ENCODE measurements at places on chromosomes 12 and 14. TPM values are rescaled to one million over a fixed set of nuclear protein-coding genes. Genes with fewer than 3 reads are reported as not detected.

- DNase-seq: no peak
- peak overlapping the region; percentile 96 for H3K4me3 ChIP-seq
- H3K36me3 ChIP-seq: no peaks in the 10 kb centered on the region
- H3K4me1 ChIP-seq: peaks cover 8% of the 10 kb centered on the region
- H3K27me3 ChIP-seq: no peaks in the 10 kb centered on the region
Observed at GRCh38 chr12:103966736-103967135, 1.1 kb downstream of the TDG start.

DNA sequence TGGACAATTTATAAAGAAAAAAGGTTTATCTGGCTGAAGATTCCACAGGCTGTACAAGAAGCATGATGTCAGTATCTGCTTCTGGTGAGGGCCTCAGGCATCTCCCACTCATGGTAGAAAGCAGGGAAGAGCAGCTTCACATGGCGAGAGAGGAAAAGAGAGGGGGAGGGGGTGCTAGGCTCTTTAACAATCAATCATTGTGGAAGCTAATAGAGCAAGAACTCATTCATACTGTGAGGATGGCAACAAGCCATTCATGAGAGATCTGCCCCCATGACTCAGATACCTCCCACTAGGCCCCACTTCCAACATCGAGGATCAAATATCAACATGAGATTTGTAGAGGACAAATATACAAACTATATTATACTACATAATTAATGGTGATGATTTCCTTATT, 361.9 kb upstream of the FAR2 start:
- no peak overlapping the region for H3K4me3 ChIP-seq
- no peak overlapping the region for H3K27ac ChIP-seq
- no peaks in the 10 kb centered on the region for H3K4me1 ChIP-seq
- no peak for DNase-seq
- no peaks in the 10 kb centered on the region for H3K27me3 ChIP-seq

The TAS2R7 gene
- not detected for total RNA-seq

The SYNDIG1L gene
- total RNA-seq: 0.39 TPM

The SMARCC2 gene
- 84.3 TPM for total RNA-seq

The TSHR gene
- 0.24 TPM for total RNA-seq

DNA sequence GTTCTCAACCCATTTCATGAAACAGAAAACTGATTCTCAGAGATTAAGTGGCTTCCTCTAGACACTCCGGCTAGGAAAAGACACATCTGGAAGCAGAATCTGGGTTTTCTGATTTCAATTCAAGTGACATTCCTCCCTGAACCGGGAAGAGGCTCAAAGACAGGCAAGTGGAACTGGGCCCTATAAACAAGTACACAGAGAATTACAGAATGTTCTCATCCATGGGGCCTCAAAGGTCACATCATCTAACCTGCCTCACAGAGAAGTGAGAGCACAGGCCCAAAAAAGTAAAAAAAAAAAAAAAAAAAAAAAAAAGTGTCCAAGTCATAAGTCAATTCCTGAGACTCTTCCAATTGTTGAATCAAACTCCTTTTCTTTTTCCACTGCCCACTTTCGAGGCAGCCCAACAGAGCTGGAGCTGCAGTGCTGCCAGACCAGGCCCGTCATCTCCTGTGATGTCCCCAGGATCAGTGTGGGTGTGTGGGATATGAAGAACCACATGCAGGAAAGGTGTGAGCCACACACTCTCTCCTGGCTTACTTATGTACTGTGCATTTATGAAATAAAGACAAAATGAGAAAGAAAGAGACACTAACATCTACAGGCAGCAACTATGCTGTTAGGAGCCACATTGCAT, 2.8 kb upstream of the KRT1 start:
- no peak overlapping the region for H3K27ac ChIP-seq
- H3K27me3 ChIP-seq: no peaks in the 10 kb centered on the region
- no peaks in the 10 kb centered on the region for H3K36me3 ChIP-seq

The NYNRIN gene
- total RNA-seq: 16.2 TPM

GRCh38 chr14:104750056-104750752, 2.7 kb upstream of the SIVA1 start:
- no peaks in the 10 kb centered on the region for H3K36me3 ChIP-seq
- peak; percentile 34 for DNase-seq
- H3K27ac ChIP-seq: no peak overlapping the region
- no peaks in the 10 kb centered on the region for H3K27me3 ChIP-seq

The SMIM41 gene
- 4.5 TPM for total RNA-seq

- no peaks in the 10 kb centered on the region for H3K36me3 ChIP-seq
- H3K27me3 ChIP-seq: no peaks in the 10 kb centered on the region
- H3K27ac ChIP-seq: no peak overlapping the region
- H3K4me3 ChIP-seq: no peak overlapping the region
Observed at GRCh38 chr12:65886996-65887395, 62.7 kb downstream of the HMGA2 start.

DNA sequence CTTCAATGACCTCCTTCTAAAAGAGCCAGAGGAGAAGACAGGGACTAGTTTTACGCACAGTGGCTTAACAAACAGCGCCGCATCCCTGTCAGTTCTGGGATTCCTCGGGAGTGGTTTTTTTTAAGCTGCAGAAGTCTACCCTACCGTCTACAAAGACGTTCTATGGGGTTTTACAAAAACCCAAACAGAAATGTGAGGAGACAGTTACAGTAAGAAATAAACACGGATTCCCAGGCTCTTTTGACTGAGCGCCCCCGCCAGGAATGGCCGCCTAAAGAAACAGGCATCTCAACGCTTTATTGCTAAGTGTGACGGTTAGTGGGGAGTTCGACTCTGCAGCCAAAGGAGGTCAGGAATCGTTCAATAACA, 484 bp downstream of the ALKBH1 start:
- H3K4me3 ChIP-seq: peak overlapping the region; percentile 97
- H3K27ac ChIP-seq: peak overlapping the region; percentile 67
- H3K36me3 ChIP-seq: peaks cover 47% of the 10 kb centered on the region
- no peak for DNase-seq
- H3K4me1 ChIP-seq: peaks cover 17% of the 10 kb centered on the region
- H3K27me3 ChIP-seq: no peaks in the 10 kb centered on the region

DNA sequence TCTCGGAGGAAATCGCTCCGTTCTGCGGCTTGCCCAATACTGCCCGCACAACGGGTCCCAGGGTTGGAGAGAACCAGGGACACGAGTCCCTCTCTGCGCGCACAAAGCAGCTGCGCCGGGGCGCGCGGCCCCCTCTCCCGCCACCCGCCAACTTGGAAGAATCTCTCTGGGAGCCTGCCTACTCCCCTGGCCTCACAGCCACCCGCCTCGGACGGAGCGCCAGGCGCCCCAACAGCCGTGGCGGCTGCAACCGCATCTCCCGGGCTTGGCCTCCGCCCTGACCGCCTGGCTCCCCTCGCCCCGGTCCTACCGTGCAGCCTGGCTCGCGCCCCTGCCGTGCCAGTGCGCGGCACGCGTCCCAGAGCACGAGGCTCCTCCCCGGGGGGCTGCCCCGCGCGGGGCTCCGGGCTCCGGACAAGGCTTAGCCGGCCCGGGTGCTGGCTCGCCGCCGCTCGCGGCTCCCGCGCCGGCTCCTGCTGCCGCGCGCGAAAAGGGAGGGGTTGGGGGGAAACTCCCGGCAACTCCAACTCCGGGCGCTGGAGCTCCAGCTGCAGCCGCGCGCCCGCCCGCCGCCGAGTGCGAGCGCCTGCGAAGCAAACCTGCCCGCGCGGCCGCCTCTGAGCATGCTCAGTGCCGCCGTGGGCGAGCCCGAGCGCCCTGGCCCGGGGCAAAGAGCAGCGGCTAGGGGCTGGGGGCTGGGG, at the start of gene STXBP6:
Gene STXBP6, minus strand, starts transcription at position 580 of the 701 bp plus-strand sequence. CDS start 75,329 bp downstream, outside the sequence.
- no peaks in the 10 kb centered on the region for H3K4me1 ChIP-seq
- peak; percentile 87 for DNase-seq
- peak within 1 kb of the TSS; percentile 55 for H3K27ac ChIP-seq
- no peaks in the 10 kb centered on the region for H3K36me3 ChIP-seq

- no peak for DNase-seq
- H3K4me3 ChIP-seq: no peak overlapping the region
- H3K27me3 ChIP-seq: no peaks in the 10 kb centered on the region
- H3K36me3 ChIP-seq: no peaks in the 10 kb centered on the region
- H3K4me1 ChIP-seq: peaks cover 85% of the 10 kb centered on the region
Observed at GRCh38 chr12:11744410-11744801, 94.9 kb downstream of the ETV6 start.

GRCh38 chr12:57865084-57865751, 18.7 kb upstream of the CTDSP2 start:
- peaks cover 21% of the 10 kb centered on the region for H3K4me1 ChIP-seq
- peak overlapping the region; percentile 48 for H3K4me3 ChIP-seq
- H3K27ac ChIP-seq: peak overlapping the region; percentile 91
- no peaks in the 10 kb centered on the region for H3K36me3 ChIP-seq

- no peak overlapping the region for H3K27ac ChIP-seq
- no peak overlapping the region for H3K4me3 ChIP-seq
- no peaks in the 10 kb centered on the region for H3K27me3 ChIP-seq
- no peaks in the 10 kb centered on the region for H3K4me1 ChIP-seq
Observed at GRCh38 chr12:126685636-126686035, 1581.3 kb upstream of the TMEM132C start.

The RHEBL1 gene
- total RNA-seq: 0.71 TPM

DNA sequence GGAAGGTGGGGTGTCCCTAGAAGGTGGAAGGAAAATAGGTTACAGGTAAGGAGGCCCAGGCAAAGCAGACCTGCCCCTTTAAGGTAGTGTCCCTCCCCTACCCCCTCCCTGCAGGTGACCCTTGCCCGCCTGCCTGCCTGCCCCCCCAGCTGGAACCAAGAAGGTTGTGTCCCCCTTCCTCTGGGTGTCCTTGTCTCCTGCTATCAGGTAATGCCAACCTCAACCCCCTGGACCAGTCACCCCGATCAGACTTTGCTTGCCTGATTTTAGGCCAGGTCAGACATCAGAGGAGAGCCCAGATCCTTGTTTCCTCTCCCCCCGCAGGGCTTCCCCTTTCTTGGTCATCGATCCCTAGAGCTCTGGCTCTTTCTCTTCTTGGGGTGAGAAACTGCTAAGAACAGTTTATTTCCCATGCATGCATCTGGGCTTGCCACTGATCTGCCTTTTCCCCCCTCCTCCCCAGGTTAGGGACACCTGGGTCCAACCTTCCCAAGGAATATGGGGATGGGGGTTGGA, at the start of gene SLC39A5:
Gene SLC39A5, plus strand, starts transcription at position 136 of the 516 bp plus-strand sequence. CDS start 1,224 bp downstream, outside the sequence.
- H3K27ac ChIP-seq: no peak within 1 kb of the TSS
- no peaks in the 10 kb centered on the region for H3K27me3 ChIP-seq
- peaks cover 3% of the 10 kb centered on the region for H3K4me1 ChIP-seq
- no peak within 1 kb of the TSS for H3K4me3 ChIP-seq

DNA sequence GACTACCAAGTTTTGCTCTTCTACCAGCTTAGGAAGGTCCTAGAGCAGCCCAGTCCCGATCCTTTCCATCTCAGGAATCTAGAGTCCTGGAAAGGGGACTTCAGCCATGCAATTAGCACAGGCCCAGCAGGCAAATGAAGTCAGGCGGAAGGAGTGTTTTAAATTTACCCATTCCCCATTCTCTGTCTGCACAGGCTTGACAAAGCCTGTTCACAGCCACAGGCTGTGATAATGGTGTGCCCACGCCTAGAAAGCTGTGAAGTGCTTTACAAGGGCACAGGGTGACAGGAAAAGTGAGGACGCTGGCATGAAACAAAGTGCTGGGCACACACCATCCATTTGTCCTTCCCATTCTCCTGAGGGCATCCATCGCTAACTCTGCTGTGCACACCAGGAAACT, 79.0 kb downstream of the PITPNM2 start:
- no peak overlapping the region for H3K4me3 ChIP-seq
- no peak overlapping the region for H3K27ac ChIP-seq
- peaks cover 48% of the 10 kb centered on the region for H3K4me1 ChIP-seq
- no peaks in the 10 kb centered on the region for H3K27me3 ChIP-seq
- no peak for DNase-seq

GRCh38 chr12:41327096-41327895, 139.2 kb downstream of the PDZRN4 start:
- no peak overlapping the region for H3K4me3 ChIP-seq
- H3K4me1 ChIP-seq: no peaks in the 10 kb centered on the region
- no peak for DNase-seq
- H3K27me3 ChIP-seq: no peaks in the 10 kb centered on the region

The SRRM4 gene
- total RNA-seq: 0.05 TPM

- no peaks in the 10 kb centered on the region for H3K36me3 ChIP-seq
- DNase-seq: no peak
- no peak overlapping the region for H3K27ac ChIP-seq
- no peaks in the 10 kb centered on the region for H3K4me1 ChIP-seq
- no peaks in the 10 kb centered on the region for H3K27me3 ChIP-seq
Observed at GRCh38 chr14:30296931-30297405, 262.0 kb upstream of the G2E3 start.

The REM2 gene
- 0.73 TPM for total RNA-seq

GRCh38 chr12:54388237-54389133, 4.0 kb upstream of the ZNF385A start:
- no peak overlapping the region for H3K4me3 ChIP-seq
- H3K27ac ChIP-seq: no peak overlapping the region
- no peaks in the 10 kb centered on the region for H3K27me3 ChIP-seq
- peaks cover 71% of the 10 kb centered on the region for H3K4me1 ChIP-seq
- DNase-seq: no peak
- no peaks in the 10 kb centered on the region for H3K36me3 ChIP-seq

The CAND1 gene
- total RNA-seq: 117 TPM

- H3K4me1 ChIP-seq: peaks cover 36% of the 10 kb centered on the region
- no peak for DNase-seq
- H3K27ac ChIP-seq: peak overlapping the region; percentile 21
- no peaks in the 10 kb centered on the region for H3K36me3 ChIP-seq
- no peak overlapping the region for H3K4me3 ChIP-seq
- no peaks in the 10 kb centered on the region for H3K27me3 ChIP-seq
Observed at GRCh38 chr12:50257236-50258166, 25.8 kb downstream of the LIMA1 start.

The ACSM4 gene
- total RNA-seq: not detected

- no peaks in the 10 kb centered on the region for H3K4me1 ChIP-seq
- DNase-seq: no peak
- H3K36me3 ChIP-seq: no peaks in the 10 kb centered on the region
- H3K4me3 ChIP-seq: no peak overlapping the region
- H3K27me3 ChIP-seq: no peaks in the 10 kb centered on the region
Observed at GRCh38 chr12:109910969-109911348, 10.9 kb downstream of the TCHP start.

- no peaks in the 10 kb centered on the region for H3K4me1 ChIP-seq
- H3K27me3 ChIP-seq: no peaks in the 10 kb centered on the region
- no peak overlapping the region for H3K27ac ChIP-seq
- no peak for DNase-seq
Observed at GRCh38 chr12:4288296-4289131, 15.0 kb downstream of the CCND2 start.

The DMAC2L gene
- total RNA-seq: 18.8 TPM

The EXOC3L4 gene
- total RNA-seq: 4.0 TPM

The LYZ gene
- 255 TPM for total RNA-seq

The C12orf42 gene
- total RNA-seq: not detected

GRCh38 chr14:55756078-55756477, 176.1 kb downstream of the KTN1 start:
- no peak overlapping the region for H3K4me3 ChIP-seq
- no peak overlapping the region for H3K27ac ChIP-seq
- no peaks in the 10 kb centered on the region for H3K36me3 ChIP-seq
- peaks cover 6% of the 10 kb centered on the region for H3K4me1 ChIP-seq
- DNase-seq: no peak
- no peaks in the 10 kb centered on the region for H3K27me3 ChIP-seq

GRCh38 chr12:89748791-89749190, 40.2 kb upstream of the ATP2B1 start:
- H3K27ac ChIP-seq: no peak overlapping the region
- H3K4me1 ChIP-seq: no peaks in the 10 kb centered on the region
- no peak overlapping the region for H3K4me3 ChIP-seq

Measured in left lung (tissue), 14 donors.